RWPE2 (cell line): ENCODE measurements at places on chromosomes 2 and 18.

- DNase-seq = no peak
These were observed 248.5 kb downstream of the TPGS2 start for GRCh38 chr18:36580266-36580665.

- DNase-seq = no peak
These were observed 487.7 kb downstream of the LRRTM4 start for GRCh38 chr2:77034445-77034844.

- no peak for DNase-seq
These were observed 2.5 kb upstream of the DNAJC10 start for GRCh38 chr2:182713601-182714000.

DNA sequence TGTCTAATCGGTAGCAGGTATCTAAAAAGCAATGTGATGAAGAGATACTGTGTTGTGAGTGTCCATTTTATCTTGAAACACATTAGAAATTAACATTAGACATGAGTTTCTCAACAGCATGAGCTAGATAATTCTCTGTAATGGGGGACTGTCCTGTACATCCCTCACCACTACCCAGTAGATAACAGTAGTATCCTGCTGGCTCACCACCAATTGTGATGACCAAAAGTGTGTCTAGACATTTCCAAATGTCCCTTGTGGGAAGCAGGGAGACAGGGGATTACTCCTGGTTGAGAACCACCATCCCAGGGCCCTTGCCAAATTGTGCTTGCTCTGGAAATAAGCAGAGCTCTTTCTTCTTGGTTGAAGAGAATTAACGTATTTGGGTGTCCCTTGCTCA lies 239.3 kb downstream of the IRS1 start:
- DNase-seq = no peak

GRCh38 chr2:112257575-112257974 lies 2.7 kb upstream of the ZC3H8 start:
- DNase-seq = no peak

- peak; percentile 62 for DNase-seq
These were observed 69.3 kb upstream of the SEC11C start for GRCh38 chr18:59070181-59070912.

GRCh38 chr2:86233436-86233835 lies 34.2 kb downstream of the MRPL35 start:
- DNase-seq = no peak

DNA sequence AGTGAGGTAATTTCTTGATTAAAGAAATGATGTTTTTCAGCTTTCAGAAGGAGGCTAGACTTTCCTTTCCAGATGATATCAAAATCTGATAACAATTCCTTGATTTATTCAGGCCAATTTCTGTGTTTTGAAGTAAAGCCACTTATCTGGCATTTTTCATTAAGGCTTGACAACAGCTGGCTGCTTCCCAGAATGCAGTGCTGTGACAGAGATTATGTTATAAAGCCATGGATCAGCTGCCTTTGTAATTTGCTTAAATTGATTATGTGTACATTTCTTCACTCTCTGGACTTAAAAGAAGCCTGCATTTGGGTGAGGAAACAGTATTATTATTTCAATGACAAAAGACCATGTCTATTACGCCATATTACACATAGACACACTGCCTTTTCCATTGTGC lies 136.0 kb downstream of the PLCL1 start:
- DNase-seq = no peak

- no peak for DNase-seq
These were observed 100.9 kb upstream of the SERTAD2 start for GRCh38 chr2:64754570-64754969.

DNA sequence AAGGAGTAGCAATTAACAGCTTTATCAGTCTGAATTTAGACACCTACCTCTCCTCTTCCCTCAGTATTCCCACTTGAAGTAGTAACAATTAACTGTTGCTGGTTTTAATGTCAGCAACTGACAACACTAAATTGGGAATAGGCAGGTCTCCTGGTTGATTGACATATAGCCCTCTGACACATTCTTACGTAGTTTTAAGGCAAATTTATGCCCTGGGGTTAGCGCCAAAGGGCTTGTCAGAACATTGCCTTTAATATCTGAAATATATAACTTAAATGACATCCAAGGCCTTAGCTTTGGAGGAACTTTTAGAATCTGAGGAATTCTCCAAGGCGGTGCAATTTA lies 7.4 kb downstream of the ASXL3 start:
- no peak for DNase-seq

DNA sequence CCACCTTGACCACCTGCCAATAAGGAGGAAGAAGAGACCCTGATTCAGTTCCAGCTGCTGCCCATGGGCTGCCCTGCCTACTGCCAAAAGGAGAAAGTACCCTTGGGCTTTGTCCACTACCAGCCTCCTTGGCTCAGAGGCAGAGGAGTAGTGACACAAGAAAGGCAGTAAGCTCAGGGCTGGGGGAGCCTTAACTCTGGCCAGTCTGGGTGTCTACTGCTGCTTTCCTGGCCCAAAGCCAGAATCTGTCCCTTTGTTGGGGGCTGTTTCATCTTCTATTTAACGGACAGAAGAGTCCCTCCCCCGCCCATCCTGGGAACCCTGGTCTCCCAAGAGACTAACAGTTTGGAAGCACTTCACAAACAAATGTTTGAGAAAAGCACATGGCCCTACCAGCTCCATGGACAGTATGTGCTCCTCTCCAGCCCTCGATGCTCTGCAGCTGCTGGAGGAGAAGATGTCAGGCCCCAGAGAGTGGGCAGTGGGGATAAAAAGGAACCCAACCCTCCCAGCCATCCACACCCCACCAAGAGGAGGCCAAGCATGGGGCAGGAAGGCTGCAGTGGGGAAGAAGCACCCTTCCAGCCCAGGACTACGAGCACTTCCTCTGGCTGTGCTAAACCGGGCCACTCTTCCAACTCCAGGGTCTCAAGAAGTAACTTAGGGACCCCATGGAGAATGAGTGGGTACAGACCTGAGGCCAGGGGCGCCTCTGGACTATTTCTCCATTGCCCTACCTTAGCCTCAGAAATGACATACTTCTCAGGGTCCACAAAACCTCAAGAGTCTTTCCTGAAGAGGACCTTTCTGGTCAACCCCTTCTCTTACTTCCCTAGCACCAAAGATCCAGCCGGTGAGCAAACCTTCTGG lies 1.2 kb downstream of the ATG9A start:
- no peak for DNase-seq

GRCh38 chr2:233764264-233764663 lies 4.2 kb downstream of the UGT1A1 start:
- no peak for DNase-seq

DNA sequence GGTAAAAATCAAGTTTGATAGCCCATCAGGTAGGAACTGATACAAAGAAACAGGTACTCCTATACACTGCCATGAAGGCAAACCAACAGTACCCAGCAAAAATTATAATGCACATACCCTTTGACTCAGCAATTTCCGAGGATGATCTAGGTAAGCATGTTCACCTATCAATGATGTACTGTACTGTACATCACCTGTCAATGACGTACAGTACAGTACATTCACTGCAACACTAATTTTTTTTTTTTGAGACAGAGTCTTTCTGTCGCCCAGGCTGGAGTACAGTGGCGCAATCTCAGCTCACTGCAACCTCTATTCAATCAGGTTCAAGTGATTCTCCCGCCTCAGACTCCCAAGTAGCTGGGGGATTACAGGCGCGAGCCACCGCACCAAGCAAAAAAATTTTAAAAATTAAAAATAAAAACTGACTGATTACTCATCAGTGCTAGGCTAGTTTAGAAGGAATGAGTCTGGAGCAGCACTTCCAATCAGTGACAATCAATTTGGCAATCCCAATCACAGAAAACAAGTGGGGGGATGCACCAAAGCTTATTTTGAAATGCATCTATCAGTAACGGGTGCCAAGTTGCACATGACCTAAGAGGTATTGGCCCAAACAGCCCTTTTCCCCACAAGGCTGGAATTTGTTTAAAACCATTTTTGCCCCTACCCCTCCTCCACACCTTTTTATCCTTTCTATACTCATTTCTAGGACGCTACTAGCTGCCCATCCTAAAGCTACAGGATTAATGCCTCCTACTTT lies 8.2 kb downstream of the SRSF7 start:
- DNase-seq = no peak

GRCh38 chr2:214322662-214323061 lies 88.2 kb upstream of the VWC2L start:
- DNase-seq = no peak

DNA sequence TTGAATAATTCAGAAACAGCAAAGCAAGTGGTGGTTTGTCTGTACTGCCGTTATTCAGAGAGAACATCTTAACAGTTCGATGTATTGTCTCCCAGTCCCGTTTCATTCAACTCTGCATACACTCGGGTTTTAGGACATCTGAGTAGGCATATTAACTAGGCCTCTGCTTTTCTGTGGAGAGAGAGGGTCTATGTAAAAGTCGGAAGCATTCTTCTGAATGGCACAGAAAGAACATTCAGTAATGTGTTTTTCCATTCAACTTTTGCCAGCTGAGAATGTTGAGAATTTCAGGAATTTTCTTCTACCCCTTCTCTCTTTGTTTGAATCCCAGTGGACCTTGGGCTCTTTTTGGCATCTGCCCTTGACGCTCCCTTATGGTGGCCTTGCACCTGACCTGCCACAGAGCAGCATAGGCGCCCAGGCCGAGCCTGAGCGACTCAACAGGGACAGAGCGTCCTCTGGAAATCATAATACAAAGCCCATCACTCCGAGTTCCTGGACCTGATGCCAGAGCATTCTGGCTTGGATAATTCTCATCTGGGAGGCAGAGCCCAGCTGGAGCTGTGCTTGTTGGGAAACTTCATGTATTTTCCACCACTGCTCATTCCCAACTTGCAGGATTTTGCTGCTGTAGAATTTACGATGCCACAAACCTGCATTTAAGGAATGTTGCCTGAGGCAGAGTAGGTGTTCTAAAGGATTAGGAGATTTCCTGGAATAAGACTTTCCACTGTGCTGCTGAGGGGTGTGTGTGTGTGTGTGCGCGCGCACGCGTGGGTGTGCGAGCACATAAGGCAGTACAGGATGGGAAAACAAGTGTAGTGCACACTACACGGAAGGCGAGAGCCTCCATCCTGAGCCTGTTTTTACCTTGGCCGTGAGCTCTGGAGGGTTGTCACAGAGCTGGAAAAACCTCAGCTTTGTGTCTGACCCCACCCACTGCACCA lies 77.2 kb upstream of the TXNDC2 start:
- DNase-seq = no peak

DNA sequence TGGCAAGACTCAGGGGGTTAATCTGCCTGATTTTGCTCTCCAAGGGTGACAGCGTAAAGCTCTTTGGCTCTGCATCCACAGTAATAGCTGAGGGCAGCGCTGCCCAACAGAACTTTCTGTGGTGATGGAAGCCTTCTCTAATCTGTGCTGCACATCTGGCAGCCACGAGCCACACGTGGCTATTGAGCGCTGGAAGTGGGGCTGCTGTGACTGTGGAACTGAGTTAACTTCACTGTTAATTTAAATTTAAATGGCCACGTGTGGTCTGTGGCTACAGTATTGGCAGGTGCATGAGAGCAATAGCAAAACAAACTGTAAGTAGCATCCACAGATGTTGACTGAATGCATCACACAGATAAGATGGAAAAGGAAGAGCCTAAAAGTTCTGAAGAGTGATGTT lies 47.3 kb upstream of the TMEM200C start:
- no peak for DNase-seq

- no peak for DNase-seq
These were observed 29.4 kb upstream of the ASNSD1 start for GRCh38 chr2:189631849-189632248.

DNA sequence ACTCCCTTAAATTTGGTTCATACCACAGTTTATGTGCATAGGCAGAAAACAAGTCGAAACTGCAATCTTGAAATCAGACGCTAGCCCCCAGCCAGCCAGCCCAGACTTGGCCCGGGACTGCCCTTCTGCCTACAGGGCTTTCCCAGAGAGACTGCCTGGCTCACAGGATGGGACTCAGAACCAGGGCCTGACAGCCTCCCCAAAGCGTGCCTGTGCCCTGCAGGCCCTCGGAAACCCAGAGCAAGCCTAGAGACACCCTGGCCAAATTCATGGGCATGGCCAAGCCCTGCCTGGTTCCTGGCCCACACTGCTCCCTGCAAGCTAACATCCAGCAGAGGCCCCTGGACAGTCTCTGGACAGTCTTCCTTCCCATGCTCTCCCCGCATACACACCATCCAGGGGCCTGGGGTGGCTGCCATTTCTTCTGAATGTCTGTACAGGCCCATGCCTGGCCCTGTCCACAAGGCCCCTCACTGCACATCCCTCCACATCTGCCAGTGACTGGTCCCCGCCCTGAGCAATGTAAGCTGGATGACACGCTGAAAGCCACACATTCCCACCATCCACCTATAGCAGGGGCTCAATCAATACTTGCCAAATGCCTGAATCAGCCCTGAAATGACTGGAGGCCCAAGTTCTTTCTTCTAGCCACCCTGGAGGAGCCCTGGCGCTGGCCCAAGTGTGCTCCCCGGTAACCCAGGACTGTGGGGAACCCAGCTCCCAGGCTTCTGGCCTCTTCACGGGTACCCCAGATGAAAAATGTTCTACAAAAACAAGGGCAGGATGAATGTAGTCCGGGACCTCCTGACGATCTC lies 73.1 kb downstream of the HDAC4 start:
- DNase-seq = no peak

GRCh38 chr18:44149706-44150105 lies 531.0 kb upstream of the SETBP1 start:
- peak; percentile 61 for DNase-seq

GRCh38 chr2:127618551-127619202 lies 27.3 kb upstream of the GPR17 start:
- DNase-seq = no peak

DNA sequence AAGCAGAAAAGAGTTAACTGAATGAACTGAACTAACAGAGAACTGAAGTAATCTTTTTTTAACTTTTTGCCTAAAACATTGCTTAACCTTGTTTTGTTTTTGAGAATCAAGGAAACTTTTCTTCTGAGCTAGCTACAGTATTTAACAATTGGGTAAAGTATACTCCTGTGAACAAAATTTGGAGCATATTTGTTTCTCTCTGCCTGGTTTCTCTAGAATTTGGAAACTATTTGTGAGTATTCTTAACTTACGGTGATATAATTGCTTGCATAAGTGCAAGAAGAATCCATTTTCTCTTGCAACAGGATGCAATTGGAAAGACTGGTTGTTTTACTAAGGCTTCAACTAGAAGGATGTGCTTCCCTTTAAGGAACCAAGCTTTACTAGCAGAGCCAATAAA lies 65.9 kb upstream of the FAM98A start:
- no peak for DNase-seq

GRCh38 chr2:227853204-227853629 lies 18.2 kb upstream of the DAW1 start:
- no peak for DNase-seq

DNA sequence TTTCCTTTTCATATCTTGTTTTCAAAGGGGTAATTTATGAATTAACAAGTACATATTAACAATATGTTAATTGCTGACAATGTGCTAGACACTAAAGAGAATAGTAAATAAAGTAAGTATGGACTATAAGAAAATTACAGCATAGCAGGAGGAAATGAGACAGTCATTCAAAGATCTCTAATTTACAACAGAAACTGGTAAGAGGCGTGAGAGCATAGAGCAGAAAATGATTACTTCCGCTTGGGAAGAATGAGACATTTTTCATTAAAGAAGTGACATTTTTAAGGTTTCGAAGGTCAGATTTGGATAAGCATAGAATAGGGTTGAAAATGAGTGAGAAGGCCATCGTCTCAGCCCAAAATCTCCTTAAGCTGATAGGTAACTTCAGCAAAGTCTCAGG lies 184.4 kb upstream of the SESTD1 start:
- no peak for DNase-seq

GRCh38 chr2:181317511-181317910 lies 139.7 kb upstream of the ITGA4 start:
- no peak for DNase-seq
